ENCODE measurements at places on chromosomes 2 and 18.

DNA sequence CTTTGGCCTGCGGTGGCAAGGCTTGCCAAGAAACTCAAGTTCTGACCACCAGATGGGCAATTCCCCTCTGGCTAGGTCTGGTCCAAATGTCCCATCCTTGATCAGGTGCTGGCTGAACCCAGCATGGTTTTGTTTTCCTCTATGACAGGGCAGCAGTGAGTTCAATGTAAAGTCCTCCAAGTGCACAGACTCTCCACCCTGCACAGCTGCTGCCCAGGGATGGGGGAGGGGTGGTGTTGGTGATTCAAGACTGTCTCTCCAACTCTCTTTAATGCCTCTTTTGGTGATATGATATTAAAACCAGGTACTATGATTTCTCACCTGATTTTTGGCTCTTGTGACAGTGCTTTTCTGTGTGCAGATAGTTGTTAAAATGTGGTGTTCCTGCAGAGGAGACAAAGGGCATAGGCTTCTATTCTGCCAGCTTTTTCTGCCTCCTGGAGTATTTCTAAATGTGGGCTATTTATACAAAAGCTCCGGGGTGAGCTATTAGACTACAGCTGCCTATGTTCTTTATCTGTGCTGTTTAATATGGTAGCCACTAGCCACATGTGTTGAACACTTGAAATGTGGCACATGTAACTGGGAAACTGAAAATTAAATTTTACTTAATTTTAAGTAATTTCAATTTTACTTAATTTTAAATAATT lies 64.0 kb upstream of the STK39 start:
- no peak for DNase-seq

DNA sequence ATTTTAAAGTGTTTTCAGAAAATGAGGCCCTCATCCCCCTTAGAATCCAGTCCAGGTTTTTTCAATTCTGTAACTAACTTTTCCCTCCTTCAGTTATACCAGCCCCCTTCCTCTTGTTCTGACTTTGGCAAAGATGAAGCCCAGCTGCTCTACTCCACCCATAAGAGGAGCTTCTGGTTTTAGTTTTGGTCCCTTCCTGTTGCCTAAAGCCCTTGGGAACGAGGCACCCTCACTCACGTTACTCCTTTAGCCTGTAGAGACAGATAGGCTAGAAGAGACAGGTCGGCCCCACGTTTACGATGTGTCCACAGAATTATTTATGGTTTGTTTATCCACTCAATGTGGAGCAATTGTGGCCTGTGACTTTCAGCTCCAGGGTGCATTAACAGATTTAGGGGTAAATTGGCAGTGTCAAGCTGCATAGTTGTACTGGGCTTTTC lies 454.2 kb upstream of the TNP1 start:
- DNase-seq: no peak

GRCh38 chr2:115635430-115635829 lies 1193.0 kb downstream of the DPP10 start:
- DNase-seq: no peak

- DNase-seq: no peak
These were observed 35.6 kb downstream of the PDE6D start for GRCh38 chr2:231745303-231746038.

GRCh38 chr2:222728621-222729020 lies 57.2 kb downstream of the MOGAT1 start:
- DNase-seq: no peak

- no peak for DNase-seq
These were observed 816 bp downstream of the CDH2 start for GRCh38 chr18:28175930-28176697.

DNA sequence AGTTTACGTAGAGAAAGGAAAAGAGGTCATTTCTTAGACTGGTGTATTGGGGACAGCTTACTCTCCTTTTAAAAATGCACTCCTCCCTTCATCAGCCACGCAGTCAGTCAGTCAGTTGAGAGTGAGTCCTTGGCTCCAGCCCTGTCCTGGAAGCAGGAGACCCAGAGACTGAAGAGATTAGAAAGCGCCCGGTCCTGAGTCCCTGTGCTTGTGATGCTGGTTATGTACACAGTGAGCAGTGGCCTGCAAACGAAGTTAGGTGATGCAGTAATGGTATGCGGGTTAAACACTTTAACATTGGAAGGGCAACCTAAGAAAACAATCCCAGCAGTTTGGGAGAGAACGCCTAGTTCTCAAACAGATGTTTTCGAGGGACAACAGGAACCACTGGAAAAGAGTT lies 6.3 kb upstream of the ASB1 start:
- no peak for DNase-seq

GRCh38 chr2:231461516-231461971 lies 2.7 kb downstream of the NCL start:
- DNase-seq: no peak

GRCh38 chr18:42287047-42287446 lies 332.0 kb downstream of the PIK3C3 start:
- no peak for DNase-seq

- DNase-seq: no peak
These were observed 202.3 kb downstream of the MREG start for GRCh38 chr2:215811003-215811402.

DNA sequence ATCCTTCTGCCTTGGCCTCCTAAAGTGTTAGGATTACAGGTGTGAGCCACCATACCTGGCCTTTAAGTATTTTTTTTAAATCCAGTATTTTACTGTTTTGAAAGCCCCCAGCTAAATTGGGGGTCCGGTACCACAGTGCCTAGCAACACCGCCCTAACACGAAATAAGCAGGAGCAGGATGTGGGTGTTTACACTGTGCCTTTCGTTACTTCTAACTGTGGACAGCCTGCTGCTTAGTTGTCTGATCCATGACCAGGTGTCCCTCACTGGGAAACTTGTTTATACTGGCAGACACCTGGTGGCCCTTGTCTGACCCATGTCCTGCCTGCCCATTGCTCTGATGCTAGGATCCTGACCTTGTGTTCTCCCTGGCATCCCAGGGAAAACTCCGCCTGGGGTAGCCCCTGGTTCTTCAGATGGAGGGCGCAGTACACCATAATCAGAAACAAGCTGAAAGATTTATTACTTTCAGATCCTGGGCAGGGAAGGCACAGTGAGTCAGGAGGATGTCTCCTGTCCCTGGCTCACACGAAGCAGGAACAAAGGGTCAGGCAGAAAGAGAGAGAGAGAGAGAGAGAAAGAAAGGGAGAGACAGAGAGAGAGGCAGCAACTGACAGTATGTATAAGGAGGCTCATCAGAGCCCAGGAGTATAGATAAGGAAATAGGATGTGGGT lies 55.7 kb downstream of the NCAPH start:
- no peak for DNase-seq

- DNase-seq: no peak
These were observed 908.8 kb upstream of the POU3F3 start for GRCh38 chr2:103945083-103945482.

DNA sequence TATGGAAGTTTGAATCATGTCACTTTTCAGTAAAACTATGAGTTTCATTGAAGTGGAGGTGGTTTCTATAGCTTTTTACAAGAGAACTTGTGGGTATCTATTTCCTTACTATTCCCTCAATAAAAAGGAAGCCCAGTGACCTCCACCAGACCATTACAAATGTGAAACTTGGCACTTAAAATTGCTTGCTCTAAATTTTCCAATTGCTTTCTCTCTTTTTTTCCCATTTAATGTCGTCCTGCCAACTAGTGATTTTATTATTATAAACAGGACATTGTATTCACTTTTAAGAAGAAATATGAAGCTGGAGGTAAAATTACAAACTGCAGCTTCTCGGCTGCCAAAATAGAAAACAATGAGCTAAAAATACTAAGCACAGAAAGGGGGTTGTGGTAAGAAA lies 208.2 kb upstream of the ALPP start:
- no peak for DNase-seq

GRCh38 chr2:9213477-9214051 lies 7.0 kb downstream of the ASAP2 start:
- DNase-seq: no peak

- DNase-seq: no peak
These were observed 171.8 kb upstream of the KLF7 start for GRCh38 chr2:207337234-207338219.

GRCh38 chr2:111025288-111025687 lies 95.4 kb upstream of the BCL2L11 start:
- DNase-seq: no peak

DNA sequence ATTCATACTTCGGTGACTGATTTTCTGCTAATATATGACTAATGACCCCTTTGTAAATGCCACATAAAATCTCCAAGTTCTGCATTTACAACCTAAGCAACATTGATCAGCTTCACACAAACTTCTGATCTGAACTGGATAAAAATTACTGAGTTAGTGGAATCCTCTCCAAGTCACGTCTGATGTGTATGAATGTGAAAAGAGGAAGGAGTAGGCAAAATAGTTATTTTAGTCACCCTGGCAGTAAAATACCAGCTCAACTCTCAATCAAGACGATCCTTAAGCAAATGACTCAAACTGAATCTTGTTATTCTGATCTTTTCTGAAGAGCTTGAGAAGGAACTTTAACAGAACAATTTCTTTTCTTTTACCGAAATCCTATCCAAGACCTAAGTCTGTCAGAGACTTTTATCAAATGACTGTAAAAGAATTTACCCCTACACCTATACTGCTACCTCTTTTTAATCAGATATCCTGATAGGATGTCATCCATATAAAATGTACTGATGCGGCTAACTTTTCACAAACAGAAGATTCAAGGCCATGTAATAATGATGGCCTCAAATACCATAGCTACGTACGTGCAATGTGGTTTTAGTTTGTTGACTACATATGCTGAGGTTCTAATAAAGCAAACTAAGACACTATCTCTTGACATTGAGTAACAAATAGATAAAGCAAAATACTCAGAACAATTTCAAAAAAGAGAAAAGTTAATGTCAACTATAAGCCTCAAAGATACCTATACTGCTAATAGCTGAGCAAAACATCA lies 23.7 kb downstream of the CUL3 start:
- DNase-seq: peak; percentile 27

DNA sequence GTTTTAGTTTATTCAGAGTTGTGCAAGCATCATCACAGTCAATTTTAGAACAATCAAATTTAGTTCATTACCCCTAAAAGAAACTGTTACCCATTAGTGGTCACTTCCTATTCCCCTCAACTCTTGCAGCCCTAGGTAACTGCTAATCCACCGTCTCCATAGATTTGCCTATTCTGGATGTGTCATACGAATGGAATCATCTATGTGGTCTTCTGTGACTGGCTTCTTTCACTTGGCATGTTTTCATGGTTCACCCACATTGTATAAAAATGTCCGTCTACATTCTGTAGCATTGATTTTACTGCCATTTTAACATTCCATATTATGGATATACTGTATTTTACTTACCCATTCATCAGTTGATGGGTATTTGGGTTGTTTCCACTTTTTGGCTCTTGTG lies 5.3 kb upstream of the CEP68 start:
- DNase-seq: no peak

DNA sequence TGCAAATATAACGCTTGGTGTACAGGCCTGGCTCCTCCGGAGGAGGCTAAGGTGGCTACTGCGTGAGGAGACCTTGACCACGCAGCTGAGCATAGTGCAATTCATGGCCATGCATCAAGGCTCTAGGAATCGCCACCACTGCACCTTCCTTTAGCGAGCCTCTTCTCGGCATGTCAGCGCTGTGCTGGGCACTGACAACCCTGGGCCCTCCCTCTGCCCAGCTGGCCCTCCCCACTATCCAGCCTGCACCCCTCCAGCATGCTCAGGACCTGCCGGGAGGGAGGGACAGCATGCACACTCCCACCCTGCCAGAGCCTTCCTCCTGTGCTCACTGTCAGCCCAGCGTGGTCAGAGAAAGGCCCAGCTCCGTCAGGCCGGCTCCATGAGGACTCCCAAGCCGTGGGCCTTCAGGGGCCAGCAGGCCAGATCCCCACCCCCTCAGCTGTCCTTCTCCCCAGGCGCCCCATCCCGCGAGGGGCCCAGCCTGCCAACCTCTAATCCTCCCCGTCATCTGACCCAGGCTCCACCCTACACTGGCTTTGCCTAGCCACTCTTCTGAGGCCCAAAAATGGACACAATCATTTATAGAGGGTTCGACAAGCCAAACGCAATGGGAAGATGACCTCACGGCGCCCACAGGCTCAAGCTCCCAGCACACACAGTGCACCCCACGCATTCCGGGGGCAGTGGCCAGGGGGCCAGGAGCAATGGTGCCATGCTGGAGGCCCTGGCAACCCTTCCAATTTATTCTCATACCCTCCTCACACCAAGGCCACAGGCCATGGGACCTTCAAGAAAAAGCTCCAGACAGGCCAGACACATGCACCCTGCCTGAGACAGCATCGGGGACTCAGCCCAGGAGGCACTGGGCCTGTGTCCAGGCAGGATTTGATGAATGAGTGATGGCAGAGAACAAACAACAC lies 3.5 kb downstream of the BIN1 start:
- no peak for DNase-seq

DNA sequence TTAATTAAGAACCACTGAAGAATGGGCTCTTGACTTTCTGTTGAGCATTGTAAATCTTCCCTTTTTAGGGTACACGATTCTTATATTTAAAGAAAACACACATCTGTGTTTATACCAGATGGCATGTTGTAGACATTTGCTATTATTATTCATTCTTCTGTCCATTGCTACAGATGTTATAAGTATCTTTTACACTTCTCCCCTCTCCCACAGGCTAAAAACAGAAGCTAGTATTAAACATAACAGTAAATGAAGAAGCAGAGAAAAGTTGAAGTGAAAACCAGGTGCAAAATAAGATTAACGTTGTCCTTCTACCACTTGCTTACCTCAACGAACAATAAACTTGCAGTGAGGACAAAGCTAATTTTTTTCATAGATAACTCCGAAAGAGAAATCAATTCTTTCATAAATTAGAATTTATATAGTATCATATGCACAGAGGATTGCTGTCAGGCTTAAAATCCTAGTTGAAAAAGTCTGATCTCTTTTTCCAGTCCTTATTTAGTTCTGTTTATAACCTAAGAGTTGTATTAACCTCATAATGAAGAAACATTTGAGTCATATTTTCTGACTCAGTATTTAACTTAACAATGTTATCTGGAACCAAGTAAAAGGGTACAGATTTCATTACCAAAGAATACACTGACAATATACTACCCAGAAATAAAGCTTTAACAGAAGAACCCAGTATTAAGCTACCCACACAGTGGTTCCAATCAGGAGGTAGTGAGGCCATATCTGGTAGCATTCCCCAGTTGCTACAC lies 16.4 kb upstream of the ZNF385B start:
- no peak for DNase-seq

DNA sequence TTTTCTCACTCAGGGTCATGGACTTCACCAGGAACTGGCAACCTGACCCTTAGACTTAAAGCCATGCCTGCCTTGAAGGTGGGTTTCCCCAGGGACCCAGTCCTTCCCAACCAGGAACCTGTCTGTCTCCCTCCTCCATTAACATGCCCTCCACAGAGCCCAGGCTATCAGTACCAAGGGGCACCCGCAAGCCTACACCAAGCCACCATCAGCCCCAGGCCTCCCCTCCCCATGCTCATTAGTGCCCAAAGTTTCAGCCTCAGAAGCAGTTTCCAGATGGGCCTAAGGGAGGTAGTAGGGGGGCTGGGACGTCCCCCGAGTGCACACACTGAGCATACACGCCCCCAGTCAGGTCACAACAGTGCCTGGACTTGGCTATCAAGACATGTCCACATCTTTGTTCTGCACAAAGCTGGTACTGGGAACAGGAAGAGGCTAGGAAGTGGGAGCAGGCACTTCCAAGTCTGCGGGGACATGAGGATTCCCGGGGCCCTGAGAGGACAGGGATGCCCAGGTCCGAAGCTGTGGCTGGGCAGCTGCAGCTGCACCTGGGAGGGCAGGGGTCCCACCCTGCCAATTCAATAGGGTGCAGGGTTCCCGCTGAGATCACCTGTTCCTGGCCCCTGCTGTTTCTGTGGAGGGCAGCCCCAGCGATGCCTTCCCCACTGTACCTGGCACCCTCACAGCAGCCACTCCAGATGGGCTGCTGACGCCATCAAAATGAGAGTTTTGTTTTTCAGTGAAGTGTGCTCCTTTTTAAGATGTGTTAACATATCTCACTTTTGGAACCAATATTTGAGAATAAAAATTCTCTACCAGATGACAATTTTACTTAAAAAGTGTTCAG lies 731.4 kb downstream of the NR4A2 start:
- no peak for DNase-seq
